ENCODE measurements at places on chromosomes 11 and 22.
A peak's percentile ranks its signal among the peaks of the same experiment; 100 is the strongest.

DNA sequence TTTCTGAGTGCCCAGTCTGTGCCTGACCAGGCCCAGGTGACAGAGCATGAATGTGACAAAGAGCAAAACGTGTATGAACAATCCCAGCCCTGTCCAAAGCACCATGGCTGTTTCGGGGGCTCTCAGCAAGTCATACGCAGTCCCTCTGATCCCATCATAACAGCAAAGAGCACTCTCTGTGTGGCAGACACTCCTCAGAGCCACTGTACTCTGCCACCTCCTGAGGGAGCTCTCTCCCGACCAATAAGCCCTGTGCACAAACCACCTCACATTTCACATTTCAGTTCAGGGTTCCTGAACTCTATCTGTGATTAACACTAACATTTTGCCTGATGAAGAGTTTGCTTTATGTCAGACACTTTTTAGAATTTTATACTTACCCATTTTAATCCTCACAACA, 6.6 kb downstream of the DGCR2 start:
- DNase-seq: no peak

DNA sequence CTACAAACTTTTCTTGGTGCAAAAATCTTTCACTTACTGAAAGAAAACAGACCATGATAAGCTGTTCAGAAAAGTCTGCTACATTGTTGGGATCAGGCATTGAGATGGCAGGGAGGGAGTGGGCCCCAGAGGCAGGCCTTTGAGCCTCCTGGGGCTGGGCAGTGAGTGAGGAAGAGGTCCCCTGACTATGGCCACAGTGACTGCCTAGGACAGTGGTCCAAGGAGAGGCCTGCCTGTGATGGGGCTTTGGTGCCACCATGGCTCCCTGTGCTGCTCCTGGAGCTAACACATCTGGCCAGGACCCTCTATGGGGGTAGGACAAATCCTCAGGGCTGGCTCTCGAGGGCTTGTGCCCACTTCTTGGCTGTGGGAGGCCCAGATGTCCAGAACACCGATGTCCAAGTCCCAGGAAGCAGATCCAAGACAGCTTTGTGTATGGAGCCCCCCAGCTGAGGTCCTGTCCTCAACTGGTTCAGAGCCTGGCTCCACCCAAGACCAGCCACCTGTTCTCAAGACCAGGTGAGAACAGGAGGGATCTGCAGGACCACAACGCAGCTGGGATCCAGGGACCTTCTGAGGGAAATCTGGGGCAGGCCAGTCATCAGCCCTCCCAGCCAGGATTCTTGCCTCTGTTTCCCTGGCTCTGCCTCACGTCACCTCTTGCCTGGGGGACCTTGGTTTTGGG, 36.9 kb downstream of the PPM1F start:
- no peak for DNase-seq

DNA sequence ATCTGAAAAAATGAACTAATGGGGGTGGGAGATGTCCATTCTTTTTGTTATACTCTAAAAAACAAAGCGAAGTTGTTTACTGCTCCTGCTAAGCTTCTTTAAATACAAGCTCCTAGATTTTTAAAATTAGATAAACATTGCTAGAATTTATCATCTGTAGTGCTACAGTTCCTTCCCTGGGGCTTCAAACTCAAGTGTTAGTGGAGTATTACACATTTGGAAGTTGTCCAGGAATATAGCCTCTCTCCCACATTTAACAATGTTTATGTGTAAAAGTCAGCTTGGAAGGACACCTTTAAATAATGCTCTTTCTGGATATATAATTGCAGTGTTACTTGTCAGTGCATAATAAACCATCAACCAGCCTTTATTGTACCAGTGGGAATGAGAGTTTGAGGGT, 155.5 kb downstream of the SPON1 start:
- DNase-seq: no peak

DNA sequence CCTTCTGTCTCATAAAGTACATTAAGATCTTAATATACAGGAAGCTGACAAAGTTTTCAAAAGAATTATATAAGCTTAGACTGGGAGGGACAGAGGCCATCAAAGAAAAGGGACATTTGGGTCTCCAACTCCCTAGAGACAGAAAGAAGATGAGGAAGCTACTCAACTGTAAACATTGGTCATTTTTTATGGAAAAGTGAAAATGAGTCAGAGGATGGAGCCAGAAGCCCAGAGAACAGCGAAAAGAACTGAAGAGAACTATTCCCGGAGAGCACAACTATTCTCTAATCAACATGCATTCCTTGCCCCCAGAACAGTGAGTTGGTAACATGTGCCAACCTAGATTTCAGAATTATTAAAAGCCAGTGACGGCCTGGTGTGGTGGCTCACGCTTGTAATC, 779.3 kb downstream of the DLG2 start:
- no peak for DNase-seq

GRCh38 chr11:66696146-66696545, 18.5 kb upstream of the RBM4B start:
- DNase-seq: no peak

- no peak for DNase-seq
These were observed 298.9 kb upstream of the B3GAT1 start for GRCh38 chr11:134710861-134711407.

- DNase-seq: no peak
These were observed 63.1 kb downstream of the MTNR1B start for GRCh38 chr11:93032580-93032979.

DNA sequence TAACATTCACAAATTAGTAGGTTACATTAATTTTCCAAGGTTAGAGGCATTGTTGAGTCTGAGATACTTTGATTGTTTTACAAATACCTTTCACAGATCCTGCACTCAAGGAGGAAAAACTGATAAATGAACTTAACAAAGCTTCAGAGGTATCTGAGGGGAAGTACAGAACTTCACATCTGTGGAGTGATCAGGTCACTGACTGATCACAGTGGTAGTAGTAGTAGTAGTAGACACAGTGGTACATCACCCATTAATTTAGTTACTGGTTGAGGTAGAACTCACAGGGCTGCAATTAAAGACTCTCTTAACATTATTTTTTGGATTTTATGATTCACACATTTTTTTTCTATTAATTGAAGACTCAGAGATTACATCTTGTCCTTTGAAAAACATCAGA, 56.7 kb downstream of the DCUN1D5 start:
- no peak for DNase-seq

GRCh38 chr22:37343348-37343747, 61.0 kb downstream of the CYTH4 start:
- DNase-seq: no peak

DNA sequence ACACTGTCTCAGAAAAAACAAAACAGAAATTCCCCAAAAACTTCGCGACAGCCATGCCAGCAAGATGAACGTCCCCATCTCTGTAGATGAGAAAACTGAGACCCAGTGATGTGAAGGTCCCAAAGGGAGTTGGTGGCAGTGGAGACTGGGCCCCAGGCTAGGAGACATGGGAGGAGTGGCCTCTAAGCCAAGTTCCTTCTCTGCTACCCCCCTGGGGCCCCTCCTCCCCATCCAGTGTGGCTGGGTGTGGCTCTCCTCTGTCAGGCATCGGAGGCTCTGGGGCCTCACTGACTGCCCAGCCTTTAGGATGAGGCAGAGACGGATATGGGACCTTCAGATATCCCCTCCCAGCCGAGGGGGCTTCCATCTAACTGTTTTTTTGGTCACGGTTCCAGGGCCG, 9.8 kb downstream of the RELT start:
- DNase-seq: peak; percentile 17

- DNase-seq: no peak
These were observed at the start of gene MYRF for GRCh38 chr11:61752117-61752924. Gene MYRF, plus strand, starts transcription at chr11:61752636. Its CDS starts 109 bp downstream, at chr11:61752745.

DNA sequence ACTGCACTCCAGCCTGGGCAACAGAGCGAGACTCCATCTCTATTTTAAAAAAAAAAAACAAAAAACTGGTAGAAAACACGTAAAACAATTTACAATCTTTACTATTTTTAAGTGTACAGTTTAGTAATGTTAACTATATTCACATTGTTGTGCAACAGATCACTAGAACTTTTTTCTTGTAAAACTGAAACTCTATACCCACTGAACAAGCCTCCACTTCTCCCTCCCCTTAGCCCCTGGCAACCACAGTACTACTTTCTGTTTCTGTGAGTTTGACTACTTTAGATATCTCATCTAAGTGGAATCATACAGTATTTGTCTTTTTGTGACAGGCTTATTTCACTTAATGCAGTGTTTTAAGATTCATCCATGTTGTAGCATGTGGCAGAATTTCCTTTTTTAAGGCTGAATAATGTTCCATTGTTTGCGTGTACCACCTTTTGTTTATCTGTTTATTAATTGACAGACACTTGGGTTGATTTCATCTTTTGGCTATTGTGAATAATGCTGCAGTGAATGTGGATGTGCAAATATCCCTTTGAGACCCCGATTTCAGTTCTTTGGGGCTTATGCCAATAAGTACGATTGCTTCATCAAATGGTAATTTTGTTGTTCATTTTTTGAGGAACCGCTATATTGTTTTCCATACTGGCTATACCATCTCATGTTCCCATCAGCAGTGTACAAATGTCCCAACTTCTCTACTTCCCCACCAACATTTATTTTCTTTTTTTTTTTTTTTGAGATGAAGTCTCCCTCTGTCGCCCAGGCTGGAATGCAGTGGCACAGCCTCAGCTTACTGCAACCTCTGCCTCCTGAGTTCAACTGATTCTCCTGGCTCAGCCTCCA, 11.0 kb downstream of the DDB2 start:
- no peak for DNase-seq

GRCh38 chr11:124110201-124110600, 5.0 kb upstream of the VWA5A start:
- no peak for DNase-seq

DNA sequence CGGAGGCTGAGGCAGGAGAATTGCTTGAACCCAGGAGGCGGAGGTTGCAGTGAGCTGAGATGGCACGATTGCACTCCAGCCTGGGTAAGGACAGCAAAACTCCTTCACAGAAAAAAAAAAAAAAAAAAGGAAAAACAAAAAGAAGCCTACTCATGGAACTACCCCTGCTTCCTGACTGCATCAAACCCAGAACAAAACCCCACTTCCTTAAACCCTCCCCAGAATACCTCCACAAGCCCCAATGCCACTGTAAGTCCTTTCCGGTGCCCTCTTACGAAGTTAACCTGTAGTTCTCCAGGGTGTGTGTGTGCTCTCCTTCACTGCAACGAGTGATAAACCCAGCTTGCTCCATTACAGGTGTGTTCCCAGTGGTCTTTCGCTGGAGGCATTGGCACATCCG, 8.6 kb upstream of the TOLLIP start:
- DNase-seq: peak; percentile 23

- DNase-seq: no peak
These were observed 66.4 kb downstream of the LRRC32 start for GRCh38 chr11:76604081-76604625.

- DNase-seq: no peak
These were observed 189.6 kb downstream of the ADAMTS15 start for GRCh38 chr11:130638033-130638432.

GRCh38 chr22:49774046-49774445, 53.6 kb downstream of the BRD1 start:
- DNase-seq: no peak

GRCh38 chr22:24413736-24414385, 13.5 kb upstream of the ADORA2A start:
- no peak for DNase-seq

GRCh38 chr11:127815331-127815730, 772.0 kb downstream of the ETS1 start:
- no peak for DNase-seq

DNA sequence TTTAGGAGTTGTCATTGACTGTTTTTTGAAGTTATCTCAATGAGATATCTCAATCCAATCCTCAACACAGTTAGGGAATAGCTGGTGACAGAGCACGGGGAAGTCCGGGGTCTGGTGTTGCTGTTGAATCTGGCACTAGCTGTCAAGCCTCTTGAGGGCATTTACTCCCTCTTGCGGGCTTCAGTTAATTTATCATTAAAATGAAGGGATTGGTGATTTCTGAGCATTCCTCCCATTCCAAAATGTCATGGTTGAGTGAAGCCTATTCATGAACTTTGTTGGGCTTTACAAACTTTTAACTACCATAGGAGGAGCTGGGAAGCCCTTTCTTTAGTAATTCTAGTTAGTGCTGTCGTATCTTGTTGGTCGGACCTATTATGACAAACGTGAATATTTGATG, 40.2 kb downstream of the UVRAG start:
- DNase-seq: no peak

GRCh38 chr11:6671991-6672390, 11.1 kb downstream of the MRPL17 start:
- DNase-seq: no peak

DNA sequence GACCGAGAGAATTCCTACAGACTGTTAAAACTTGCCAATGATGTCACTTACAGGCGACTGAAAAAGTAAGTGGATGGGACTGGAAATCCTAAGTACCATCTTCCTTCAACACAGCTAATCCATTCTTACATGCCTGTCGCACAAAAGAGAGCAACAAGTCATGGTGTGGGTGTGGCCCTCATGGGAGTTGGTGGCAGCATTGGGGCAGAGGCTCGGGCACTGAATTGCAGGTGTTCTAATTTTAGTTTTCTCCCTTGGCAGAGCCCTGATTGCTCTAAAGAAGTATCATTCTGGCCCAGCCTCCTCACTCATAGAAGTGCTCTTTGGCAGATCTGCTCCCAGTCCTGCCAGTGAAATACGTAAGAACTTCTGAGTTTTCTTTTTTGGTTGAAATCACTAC, 4.6 kb downstream of the IGHMBP2 start:
- no peak for DNase-seq

DNA sequence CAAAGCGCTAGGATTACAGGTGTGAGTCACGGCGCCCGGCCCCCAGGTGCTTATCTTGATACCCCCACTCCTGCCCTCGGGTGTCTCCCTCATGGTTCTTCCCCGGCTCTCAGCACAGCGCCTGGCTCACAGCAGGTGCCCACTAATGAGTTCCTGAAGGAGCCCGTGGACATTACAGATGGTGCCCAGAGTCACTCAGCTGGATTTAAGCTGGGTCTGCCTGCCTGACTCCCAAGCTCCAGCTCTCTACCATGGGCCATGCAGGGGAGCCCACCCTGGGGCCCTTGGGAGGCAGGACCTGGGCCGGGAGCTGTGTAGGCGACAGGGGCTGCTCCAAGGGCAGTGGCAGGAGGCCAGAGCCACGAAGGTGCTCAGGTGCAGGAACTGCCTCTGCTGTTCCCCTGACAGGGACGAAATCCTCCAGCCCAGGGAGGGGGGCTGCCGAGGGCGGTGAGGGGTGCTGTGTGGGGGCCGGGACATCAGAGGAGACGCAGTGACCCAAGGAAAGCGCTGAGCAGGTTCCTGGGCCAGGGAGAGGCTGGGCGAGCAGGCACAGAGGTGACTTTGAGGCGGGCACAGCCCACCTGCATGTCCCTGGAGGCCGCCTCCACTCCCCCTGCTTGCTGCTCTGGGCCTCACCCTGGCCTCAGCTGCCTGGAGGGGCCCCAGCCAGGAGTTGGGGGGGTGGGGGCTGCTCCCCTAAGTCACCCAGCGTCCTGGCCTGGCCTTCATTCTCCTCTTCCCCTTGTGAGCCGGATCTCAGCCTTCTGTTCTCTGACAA, 14.6 kb upstream of the FLRT1 start:
- DNase-seq: no peak

- DNase-seq: peak; percentile 28
These were observed 948 bp upstream of the MRTFA start for GRCh38 chr22:40637183-40638150.

DNA sequence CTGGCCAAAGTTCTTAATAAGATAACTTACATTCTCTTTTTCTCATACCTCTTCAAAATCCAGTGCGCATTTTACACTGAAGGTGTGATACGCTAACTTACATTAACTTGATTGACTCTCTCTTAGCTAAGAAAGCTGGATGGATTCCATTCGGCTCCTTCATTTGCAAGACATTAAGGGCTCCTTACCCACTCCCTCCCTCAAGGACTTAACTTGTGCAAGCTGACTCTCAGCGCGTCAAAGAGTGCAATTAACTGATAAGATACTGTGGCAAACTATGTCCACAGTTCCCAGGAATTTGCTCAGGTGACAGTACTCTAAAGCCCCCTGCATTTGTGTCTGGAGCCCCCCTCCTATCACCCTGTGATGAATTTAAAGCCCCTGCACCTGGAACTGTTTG, 6.4 kb upstream of the RFPL1 start:
- DNase-seq: no peak
